ENCODE measurements at places on chromosomes 3 and 15.

- DNase-seq: no peak
Measured at GRCh38 chr15:25683911-25684310, 179.2 kb downstream of the ATP10A start.

GRCh38 chr15:31116423-31117030 is 15.0 kb upstream of the TRPM1 start:
- DNase-seq: no peak

DNA sequence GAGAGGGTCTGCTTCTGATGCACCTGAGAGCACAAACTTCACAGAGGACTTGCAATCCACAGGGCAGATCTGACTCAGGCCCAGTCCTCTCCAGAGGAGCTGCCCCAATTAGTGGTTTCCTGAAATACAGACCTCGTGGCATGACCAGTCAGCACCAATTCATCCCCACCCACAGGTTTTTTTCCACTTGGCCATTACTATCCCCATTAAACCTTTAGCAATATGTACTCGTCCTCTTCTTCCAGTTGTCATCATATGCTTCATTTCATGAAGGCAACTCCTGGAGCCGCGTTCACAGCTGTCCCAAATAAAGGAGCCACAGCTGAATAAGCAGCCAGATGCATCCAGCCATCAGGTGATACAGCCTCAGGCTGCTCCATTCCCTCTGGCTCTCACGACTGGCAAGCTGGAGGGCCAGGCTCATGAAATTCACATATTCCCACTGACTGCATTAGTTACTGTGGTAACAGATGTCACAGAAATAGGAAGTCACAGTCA is 163.1 kb downstream of the FMN1 start:
- no peak for DNase-seq

- DNase-seq: peak; percentile 55
Measured at GRCh38 chr3:122004991-122005565, 17.0 kb downstream of the ILDR1 start.

DNA sequence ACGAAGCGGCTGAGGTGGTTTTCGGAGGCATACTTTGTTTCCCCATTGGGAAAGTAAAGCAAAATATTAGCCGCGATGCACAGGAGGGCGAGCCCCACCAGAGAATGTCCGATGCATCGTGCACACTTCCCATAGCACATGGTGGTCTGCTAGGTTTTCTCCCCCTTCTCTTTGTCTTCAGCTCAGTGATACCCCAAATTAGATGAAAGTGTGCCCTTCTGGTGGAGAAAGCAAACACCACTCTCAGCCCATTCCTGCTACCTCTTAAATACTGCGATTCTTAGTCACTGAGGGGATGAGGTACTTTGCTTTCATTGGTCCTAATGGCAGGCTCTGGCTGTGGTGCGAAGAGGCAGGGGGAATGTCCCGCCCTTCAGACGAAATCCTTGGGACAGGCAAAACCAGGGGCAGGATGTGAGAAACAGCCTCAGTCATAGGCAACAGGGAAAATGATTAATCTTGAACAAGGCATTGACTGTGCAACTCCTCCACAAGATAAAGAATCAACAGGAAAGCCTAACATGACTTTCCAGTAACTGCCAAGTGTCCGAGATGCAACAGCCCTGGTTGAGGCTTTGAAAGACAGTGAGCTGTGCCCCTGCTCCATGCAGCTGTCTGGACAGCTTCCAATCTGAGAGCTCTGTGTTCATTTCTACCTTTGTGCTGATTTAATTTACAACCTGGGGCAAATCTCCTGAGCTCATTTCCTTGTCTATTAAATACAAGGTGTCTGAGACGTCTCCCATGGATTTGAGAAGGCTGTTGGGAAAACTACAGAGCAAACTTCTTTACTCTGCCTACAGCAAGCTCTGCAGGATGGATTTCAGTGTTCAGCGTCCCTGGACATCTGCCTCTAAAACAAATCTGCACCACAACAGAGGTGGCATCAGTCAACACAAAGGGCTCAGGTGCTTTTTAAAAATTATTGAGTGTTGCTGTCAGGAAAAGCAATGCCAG is at the start of gene TM4SF1:
TM4SF1 (minus strand) TSS at position 242 of the 957 bp plus-strand sequence; CDS start at position 140, 102 bp downstream.
- DNase-seq: no peak

DNA sequence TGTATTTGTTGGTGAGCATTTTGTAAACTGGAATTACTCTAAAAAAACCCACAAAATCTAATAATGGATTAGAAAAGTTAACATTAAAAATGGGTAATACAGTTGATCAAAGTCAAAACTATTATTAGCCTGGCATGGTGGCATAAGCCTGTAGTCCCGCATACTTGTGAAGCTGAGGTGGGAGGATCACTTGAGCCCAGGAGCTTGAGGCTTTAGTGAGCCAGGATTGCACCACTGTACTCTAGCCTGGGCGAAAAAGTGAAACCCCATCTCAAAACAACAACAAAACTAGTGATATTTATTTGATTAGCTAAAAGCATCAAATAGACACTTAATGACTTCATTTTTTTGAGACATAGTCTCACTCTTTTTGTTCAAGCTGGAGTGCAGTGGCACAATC is 3.6 kb downstream of the SNX1 start:
- no peak for DNase-seq

- no peak for DNase-seq
Measured at GRCh38 chr3:46664188-46664970, 29.1 kb downstream of the ALS2CL start.

DNA sequence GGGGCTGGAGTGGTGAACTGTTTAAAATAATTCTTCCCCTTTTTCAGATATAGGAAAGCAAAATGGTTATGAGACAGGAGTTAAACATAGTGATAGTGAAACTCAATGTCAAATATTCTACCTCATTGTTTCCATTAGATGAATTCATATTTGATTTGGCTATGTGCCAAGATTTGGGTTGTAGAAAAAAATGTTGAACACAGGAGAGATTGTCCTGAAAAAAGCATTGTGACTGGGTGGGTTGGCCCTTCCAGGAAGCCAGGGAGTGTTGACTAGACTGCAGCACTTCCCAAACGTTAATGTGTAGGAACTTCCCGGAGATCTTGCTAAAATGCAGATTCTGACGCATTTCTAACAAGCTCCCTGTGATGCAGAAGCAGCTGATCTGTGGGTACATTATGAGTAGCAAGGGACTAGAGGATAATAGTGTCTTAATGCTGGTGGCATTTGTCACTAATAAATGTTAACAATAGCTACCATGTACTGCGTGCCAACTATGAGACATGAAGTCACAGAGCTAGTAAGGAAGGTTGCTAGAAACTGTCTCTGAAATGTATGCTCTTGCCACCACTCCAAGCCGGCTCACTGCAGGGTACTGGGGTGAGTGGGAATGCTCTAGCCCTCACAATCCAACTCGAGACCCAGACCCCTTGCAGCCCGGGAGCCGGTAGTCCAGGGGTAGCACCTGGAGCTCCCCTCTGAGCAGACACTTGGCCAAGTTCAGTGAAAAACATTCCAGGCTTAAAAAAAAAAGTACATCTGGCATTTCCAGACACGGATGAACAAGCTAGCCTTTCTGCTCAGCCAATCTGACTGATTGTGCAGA is 120.6 kb downstream of the CD47 start:
- DNase-seq: no peak

DNA sequence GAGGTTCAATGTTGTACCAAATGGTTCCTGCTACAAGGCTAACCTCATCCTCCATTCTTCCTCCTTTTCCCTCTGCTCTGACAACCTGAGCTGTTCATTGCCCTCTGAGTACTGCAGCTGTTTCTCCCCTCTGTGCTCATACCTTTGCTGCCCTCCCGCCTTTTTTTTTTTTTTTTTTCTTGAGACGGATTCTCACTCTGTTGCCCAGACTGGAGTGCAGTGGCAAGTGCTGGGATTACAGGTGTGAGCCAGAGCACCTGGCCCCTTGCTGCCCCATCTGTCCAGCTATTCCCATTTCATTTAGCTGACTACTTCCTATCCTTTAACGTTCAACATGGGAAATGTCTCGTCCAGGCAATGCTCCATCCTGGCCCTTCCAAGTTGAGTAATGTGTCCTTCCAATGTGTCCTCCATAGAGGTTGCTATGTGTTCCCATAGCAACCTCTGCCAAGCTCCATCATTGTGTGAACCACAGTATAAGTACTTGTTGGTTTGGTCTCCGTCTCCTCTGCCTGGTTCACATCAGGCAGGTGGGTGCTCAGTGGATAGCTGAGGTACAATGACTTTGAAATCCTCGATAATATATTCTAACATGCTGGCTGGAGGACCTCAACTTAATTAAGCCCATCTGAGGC is 179.9 kb upstream of the ANKRD28 start:
- no peak for DNase-seq

GRCh38 chr3:143885780-143886427 is 37.6 kb upstream of the SLC9A9 start:
- peak; percentile 9 for DNase-seq

DNA sequence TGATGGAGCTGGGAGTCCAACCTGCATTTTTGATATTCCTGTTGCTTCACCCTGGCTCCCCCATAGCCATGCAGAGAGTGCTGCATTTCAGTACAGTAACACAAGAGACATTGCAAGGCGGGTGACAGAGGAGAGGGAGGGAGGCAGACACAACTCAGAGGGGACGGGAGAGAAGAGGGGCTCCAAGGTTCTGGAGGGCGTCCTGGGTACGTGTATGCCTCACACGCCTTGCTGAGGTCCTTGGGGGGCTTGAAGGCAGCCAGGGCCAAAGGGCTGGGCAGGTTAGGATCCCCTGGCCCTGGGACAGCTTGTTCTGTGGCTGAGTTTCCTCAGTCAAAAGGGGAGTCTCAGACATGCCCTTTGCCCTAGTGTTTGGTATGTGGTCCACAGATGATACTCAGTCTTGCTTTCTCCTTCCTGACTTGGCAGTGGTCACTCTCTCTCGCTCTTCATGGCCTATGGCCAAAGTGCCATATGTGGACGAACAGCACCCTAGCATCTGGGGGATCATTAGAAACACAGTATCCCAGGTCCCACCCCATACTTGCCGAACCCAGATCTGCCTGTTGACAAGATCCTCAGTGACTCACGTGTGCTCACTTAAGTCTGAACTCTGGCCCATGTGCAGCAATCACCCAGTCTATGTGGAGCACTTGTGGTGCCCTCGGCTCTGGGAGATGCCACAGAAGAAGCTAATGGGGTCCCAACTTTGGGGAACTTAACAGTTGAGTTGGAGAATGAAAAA is 52.9 kb downstream of the FGD5 start:
- no peak for DNase-seq

GRCh38 chr3:37338500-37338899 is 164.1 kb upstream of the LRRFIP2 start:
- no peak for DNase-seq

DNA sequence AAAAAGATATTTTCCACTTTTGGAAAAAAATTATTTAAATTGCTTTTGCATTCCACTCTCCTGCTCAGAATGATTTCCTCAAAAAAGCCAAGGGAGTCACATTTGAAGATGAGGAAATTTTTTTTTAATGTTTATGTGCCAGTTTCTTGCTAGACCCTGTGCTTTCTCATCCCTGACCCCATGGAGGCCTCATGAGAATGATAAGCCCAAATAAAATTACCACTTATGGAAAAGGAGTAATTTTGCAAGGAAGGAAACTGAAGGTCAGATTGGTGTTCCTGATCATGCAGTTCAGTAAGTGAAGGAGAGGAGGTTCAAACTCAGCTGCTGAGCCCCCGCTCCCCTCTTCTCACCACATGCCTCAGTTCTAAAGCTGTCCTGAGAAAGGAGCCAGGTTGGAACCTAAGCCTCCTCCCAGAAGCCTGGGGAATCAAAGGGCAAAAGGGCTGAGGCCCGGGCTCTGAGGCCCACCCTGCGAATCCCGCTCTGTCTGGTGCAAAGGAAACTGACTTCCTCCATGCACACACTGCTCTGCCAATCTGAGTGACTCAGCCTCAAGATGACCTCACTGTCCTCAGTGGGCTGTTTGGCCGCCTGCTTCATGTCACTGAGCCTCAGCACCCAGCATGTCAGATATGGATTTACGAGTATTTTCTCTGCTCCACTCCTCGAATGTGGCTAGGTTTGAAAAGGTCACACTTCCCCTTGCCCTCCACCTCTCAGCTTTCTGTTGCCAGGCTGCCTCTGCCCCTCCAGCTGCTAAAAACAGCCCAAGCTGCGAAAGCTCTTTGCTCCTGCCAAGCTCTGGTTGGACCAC is 56.9 kb upstream of the FLNB start:
- DNase-seq: peak; percentile 41

DNA sequence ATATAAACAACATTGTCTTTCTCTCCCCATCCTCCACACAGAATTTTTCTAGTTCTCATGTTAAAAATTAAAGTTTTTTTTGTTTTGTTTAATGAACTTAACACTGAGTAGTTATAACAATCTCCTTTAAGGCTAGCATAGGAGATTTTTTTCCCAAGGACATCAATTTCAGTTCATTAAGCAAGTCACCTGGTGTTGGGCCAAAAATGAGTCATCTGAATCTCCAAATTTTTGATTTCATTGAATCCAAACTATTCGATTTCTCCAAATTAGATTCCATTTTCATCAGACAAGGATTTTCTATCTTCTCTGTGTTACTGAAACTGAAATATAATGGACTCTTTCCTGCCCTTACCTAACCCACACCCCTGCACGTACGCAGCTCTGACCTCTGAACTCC is 631.4 kb upstream of the MDFIC2 start:
- no peak for DNase-seq

DNA sequence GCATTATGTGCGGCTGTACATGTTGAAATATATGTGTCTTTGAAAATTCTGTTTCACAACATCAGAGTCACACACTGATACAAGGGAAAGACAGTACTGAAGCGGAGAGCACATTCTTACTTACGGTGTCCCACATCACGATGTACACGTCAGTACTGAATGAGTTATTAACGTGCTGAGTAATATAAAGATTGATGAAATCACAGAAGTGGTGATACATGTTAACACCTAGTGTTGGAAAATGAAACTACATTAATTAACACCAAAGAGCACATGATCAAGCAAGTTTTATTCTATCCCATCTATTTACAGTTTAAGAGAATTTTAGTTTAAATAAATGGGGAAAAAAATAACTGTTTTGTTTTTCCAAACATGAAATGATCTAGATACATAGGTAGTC is 15.6 kb downstream of the EOGT start:
- no peak for DNase-seq

- no peak for DNase-seq
Measured at GRCh38 chr3:9278085-9278484, 28.6 kb upstream of the SRGAP3 start.

- no peak for DNase-seq
Measured at GRCh38 chr3:4674216-4674615, 181.1 kb downstream of the ITPR1 start.

DNA sequence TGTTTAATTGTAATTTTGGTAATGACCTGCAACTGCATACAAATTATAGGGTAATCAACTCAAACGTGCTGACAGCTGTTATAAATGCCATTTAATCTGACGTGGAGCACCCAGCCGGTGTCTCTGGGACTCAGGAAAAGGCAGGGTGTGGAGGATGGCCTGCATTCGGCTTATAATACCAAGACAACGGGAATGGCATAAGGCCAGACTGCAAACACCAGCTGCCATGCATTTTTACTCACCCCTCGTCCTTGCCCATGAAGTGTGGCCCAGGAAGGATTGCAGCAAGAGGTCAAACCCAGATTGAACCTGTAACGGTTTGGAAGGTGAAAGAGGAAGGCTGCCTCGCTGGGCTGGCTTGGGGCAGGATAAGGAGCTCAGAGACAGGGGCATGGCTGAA is 96.4 kb downstream of the WNT7A start:
- no peak for DNase-seq

- DNase-seq: no peak
Measured at GRCh38 chr15:42082141-42082540, 12.2 kb downstream of the PLA2G4D start.

- DNase-seq: no peak
Measured at GRCh38 chr3:153051427-153052095, 110.5 kb upstream of the RAP2B start.

GRCh38 chr3:105798381-105798934 is 70.4 kb downstream of the CBLB start:
- DNase-seq: no peak

Measured in CD4-positive, alpha-beta T cell treated with Interferon gamma for 1 hour (primary cell).